ENCODE measurements at places on chromosomes 11 and 22.

DNA sequence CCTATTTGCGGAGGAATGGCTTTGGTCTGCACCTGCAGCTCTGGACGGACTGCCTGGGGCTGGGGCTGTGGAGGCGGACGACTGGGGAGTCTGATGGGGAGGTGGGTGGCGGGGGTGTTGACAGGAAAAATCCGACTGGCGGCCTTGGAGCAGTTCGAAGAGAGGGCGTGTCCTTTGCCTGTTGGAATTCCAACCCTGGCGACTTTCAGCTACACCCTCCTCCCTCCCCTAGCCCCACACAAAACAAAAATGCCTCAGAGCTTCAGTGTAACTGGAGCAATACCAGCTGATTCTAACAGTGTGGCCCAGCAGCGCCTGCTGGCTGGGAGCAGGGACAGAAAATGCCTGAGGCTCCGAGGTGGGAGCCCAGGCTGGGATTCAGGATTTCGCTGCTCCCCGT, 85.4 kb downstream of the ATXN10 start:
- DNase-seq = no peak

DNA sequence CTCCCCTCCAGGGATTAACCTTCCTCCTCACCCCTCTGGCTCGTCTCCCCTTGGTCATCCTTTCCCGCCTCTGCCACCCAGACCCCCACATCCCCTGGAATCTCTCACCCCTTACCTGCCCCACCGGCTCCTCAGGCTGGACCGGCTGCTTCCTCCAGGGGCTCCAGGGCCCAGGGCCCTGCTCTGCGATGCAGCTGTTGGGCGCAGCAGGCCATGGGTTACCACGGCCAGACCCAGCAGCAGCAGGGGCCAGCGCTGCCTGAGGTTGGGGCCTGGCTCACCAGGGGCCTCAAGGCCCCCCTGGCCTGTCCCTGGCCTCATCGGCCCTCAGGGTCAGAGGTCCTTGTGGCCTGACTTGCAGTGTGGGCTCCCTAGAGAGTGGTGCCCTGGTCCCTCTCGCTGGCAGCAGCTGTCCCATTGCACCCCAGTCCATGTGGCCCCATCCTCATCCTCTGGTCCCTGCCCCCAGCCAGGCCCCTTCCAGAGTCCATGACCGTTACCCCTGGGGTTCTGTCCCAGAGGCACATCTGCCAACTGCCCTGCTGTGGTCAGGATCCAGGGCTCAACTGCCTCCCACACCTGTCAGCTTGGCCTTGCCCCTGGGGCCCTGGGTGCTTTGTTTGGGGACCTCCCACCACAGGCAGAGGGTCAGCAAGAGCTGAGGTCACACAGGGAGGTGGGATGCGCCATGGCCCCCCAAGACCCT, at the start of gene IGLL1:
TSS of gene IGLL1 (minus strand) at position 421 of the 706 bp plus-strand sequence. CDS start at position 321, 100 bp downstream.
- DNase-seq = no peak

- no peak for DNase-seq
Observed at GRCh38 chr11:127462065-127462344, 461.4 kb upstream of the KIRREL3 start.

DNA sequence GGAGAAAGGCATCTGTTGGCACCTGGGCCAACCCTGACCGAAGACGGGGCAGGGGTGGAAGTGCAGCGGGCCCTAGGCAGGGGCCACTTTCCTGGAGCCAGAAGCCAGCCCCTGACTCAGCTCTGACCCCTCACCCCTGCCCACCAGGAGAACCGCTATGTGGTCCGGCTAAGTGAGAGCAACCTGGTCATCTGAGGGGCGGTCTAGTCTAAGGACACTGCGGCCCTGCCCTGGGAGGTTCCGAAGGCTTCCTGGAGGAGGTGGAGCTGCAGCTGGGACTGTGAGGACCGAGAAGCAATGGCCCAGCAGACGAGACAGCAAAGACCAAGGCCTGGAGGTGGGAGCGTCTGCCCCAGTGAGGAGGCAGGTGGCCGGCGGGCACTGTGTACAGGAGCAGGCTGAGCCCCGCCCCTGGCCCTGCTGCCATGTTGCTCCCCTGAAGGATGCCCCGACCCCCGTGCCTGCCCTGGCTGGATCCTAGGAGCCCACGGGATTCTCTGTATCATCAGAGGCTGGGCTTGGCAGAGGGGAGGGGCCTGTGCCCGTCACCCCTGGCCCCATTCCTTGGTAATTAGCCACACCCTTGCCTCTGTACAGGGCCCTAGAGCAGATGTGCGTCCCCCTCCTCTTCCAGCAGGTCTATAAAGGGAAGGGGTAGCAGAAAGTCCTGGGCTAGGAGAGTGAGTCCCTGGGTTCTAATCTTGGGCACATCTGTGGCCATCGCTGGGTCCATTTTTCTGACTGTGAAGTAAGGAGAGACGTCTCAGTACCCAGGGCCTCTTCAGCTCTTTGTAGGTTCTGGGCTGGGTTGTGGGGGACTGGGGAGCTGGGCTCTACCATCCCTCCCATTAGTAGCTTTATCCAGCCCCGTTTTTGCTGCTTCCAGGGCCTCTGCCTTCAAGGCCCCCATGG, 19.4 kb downstream of the RELT start:
- DNase-seq = no peak

- DNase-seq = no peak
Observed at GRCh38 chr11:7596975-7597391, 76.3 kb downstream of the CYB5R2 start.

- DNase-seq = no peak
Observed at GRCh38 chr11:122642472-122642922, 13.0 kb upstream of the UBASH3B start.

GRCh38 chr11:1932105-1932480, 12.6 kb downstream of the TNNT3 start:
- DNase-seq = no peak

DNA sequence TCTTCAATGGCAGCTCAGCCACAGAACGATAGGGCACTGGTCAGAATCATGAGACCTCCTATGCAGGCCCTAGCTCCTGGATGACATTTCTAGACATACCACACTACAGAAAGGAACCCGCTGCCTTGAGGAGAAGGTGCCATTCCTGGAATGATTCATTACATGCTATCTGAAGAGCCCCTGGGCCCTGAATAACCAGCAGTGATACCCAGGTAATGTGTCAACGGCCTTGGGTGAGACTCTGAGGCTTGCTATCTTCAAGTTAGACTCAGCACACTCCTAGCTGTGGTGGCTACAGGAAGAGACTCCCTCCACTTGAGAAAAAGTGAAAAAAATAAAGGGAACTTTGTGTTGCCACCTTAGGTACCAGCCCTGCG, 161.2 kb upstream of the GRIA4 start:
- DNase-seq = no peak

GRCh38 chr22:49935561-49935960, 17.1 kb downstream of the CRELD2 start:
- DNase-seq = no peak

DNA sequence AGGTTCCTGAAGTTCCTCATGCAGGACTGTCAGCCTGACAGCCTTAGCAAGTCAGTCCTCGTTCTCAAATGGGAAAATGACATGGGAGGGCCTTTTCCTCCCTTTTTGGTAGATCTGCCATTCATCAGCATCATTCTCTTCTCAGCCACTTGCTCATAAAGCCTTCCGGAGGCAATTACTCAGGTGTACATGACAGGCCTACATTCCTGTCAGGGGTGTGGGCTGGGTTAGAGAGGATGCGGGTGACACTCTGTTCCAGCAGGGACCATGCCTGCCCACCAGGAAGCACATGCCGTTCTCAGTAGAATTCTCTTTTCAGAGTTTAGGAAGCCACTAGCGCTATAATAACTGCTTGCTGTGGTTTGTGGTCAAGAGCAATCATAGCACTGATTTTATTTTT, 24.2 kb upstream of the ANKK1 start:
- no peak for DNase-seq

- DNase-seq = no peak
Observed at GRCh38 chr11:1404461-1405185, 14.9 kb downstream of the BRSK2 start.

- no peak for DNase-seq
Observed at GRCh38 chr11:64871492-64871891, 6.9 kb downstream of the EHD1 start.

DNA sequence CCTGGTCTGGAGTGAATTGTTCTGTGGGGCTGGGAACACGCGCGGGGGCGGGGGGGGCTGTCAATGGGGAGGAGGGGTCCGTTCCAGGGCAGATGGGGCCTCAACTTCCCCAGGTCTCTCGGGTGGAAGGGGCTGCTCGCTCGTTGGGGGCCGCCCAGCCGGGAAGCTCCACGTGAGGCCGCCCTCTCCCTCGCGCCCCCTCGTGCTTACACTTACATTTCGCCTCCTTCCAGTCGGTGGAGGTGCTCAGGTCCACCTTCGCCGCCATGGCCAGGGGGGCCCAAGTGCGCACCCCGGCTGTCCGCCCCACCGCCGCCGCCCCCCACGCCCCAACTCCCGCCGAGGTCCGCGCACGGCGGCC, 452 bp downstream of the MACROD1 start:
- no peak for DNase-seq

DNA sequence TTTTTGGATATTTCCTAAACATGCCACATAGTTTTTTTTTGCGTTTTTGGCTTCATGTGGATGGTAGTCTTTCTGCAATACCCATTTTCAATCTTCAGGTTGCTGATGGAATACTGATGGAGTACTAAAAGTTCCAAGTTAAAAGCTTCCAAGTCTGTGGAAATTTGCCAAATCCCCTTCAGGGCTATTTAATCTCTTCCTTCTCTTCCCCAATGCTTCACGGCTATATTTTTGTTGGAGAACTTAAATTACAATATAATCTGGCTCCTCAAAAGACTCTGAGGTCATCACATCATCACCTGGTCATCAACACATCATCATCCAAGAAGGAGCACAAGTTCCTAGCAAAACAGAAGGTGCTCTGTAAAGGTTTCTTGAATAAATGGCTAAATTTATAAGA, 881.0 kb upstream of the TENM4 start:
- no peak for DNase-seq

- DNase-seq = no peak
Observed at GRCh38 chr11:57787920-57788702, 26.5 kb downstream of the CTNND1 start.

GRCh38 chr11:34425867-34426266, 12.9 kb upstream of the CAT start:
- DNase-seq = no peak

DNA sequence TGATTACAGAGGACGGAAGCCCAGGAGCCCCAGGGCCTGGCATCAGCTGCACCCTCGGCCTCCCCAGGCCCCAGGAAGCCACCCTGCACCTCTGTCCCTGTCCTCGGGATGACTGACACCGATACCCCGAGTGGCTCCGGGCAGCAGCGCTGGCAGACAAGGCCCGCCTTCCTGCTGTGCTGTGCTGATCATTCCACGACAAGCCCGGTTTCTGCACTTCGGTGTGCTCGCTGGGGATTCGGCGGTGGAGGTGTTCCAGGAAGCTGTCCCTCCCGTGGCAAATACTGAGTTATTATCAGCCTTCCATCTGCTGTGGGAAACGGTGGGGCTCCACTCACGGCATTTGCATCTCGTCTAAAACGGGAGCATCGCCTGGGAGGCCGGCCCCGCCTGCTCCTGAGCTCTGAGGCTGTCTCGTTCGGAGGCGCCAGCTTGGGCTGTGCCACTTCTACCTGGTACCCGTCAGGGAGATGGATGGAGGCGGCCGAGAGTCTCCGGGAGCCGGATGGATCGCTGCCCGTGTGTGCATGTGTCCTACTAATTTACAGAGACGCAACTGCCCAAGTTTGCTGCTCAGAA, 506.1 kb downstream of the BRD1 start:
- no peak for DNase-seq

DNA sequence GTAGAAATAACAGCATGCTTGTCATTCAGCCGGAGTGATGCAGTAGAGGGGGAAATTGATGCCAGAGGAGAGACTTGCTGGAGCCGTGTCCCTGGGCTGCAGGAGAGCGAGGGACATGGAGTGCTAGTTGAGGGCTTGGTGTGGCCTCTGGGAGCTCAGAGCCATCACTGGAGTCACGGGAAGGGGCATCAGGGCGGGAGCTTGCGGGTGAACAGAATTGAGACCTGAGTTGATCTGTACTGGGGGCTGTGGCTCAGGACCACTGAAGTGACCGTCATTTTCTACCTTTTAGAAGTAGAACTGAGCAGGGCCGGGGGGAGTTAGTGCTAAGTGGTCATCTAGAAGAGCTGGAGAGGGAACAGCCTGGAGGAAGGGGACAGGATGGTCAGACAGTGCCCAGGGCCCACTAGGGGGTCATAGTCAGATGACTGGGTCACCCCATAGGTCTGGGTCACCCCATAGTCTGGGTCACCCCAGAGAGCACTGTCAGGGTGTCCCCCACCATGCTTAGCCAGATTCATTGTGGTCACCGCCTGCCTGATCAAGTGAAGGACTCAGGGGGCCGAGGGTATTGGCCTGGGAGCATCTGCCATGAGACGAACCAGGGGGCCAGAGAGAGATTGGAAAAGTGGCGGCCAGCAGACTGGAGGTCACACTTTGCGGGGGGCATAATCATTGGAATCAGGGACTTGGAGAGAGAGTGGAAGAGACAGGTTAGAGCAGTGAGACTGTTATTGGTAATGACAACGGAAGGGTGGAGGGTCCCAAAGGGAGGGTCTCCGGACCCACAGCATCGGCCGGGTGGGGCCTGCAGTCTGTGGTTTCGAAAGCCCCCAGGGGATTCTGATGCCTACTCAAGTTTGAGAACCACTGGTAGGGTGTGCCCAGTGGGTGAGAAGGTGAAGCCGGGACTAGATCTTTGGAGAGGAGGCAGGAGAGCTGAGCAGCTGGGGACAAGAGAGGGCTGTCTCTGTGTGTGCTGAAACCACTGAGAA, 15.2 kb downstream of the RIBC2 start:
- DNase-seq = no peak

DNA sequence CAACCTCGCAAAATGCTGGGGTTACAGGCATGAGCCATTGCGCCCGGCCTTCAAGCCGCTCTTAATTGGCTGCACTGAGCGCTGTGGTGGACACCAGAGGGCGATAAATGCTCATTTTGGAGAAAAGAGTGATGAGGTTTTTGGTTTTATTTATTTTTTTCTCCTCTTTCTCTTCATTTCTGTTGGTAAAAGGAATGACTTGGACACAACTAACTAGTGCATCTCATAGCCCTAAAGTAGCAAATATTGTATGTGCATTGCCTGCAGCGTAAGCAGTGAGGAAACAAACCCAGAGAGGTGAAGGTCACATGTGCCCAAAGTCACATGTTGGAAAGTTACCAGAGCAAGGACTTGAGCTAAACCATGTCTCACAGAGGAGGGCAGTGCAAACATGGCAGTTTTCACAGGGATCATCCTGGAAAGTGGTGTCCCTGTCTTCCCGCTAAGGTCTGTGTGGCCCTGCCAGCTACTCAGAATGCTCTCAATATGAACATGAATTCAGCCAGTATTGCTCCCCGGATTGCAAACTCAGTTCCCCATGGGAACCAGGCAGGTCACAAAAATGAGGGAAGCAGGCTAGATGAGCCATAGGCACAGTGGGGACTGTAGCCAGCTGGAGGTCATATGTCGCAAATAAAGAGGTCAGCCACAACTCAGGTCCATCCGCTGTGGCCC, 8.6 kb upstream of the CD82 start:
- no peak for DNase-seq

DNA sequence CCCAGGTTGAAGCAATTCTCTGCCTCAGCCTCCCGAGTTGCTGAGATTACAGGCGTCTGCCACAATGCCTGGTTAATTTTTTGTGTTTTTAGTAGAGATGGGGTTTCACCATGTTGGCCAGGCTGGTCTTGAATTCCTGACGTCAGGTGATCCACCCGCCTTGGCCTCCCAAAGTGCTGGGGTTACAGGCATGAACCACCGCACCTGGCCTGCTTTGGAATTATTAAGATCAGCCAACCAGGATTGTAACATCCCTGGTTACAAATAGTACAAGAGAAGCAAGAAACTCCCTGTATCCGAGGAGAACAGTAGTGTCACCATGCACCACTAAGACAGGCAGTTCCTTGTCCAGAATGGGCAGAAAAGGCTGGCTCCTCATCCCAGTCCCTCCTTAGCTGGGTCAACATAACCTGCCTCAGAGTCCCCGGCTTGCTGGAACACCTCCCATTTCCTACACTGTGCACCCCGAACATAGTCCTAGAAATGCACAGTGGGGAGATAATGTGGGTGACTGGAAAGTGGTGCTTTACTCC, 77.2 kb upstream of the INCENP start:
- DNase-seq = no peak

All from smooth muscle cell of the brain vasculature (primary cell).